ENCODE measurements at places on chromosomes 11 and 22. TPM values are rescaled to one million over a fixed set of nuclear protein-coding genes. Genes with fewer than 3 reads are reported as not detected.

- no peak overlapping the region for H3K27ac ChIP-seq
- H3K36me3 ChIP-seq = no peaks in the 10 kb centered on the region
- H3K27me3 ChIP-seq = no peaks in the 10 kb centered on the region
- no peak overlapping the region for H3K4me3 ChIP-seq
Measured at GRCh38 chr11:78037056-78037455, 14.0 kb upstream of the KCTD14 start.

- H3K36me3 ChIP-seq = no peaks in the 10 kb centered on the region
- H3K27ac ChIP-seq = no peak overlapping the region
- H3K4me3 ChIP-seq = no peak overlapping the region
- H3K4me1 ChIP-seq = no peaks in the 10 kb centered on the region
- no peak for DNase-seq
Measured at GRCh38 chr11:130592056-130592455, 143.6 kb downstream of the ADAMTS15 start.

- no peak for DNase-seq
- no peak overlapping the region for H3K4me3 ChIP-seq
- no peak overlapping the region for H3K27ac ChIP-seq
- no peaks in the 10 kb centered on the region for H3K4me1 ChIP-seq
- no peaks in the 10 kb centered on the region for H3K36me3 ChIP-seq
- peaks cover 16% of the 10 kb centered on the region for H3K27me3 ChIP-seq
Measured at GRCh38 chr11:107702723-107703122, 9.1 kb downstream of the SLN start.

DNA sequence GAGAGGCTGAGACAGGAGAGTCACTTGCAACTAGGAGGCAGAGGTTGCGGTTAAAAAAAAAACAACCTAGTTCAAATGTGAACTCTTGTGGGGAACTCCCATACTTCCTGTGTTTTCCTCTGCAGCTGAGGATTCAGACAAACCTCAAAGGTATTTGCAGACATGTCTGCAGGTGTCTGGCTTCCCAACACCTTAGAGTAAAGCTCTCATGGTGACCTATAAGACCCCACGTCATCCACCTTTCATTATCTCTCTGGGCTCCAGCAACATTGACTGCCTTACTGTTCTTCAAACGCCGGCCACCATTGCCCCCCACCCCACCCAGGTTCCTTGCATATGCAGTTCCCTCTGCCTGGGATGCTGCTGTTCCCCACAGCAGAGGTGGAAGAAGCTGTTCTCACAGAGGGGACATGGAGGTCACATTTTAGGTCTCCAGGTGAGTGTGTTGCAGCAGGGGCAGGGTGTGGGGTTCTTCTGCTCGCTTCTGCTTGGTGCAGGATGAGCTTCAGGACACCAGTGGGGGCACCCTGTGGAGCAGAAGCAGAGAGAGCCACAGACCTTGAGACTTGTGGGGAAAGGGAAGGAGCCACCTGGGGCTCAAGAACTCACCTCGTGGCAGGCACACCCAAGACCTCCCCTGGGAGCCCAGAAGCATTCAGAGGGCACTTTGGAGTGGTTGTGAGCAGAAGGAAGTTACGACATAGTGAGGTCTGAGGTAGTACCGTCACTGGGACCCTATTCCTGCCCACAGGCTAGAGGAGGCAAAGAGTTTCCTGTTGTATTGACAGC is 203.2 kb downstream of the CSNK2A3 start:
- no peaks in the 10 kb centered on the region for H3K27me3 ChIP-seq
- peak; percentile 51 for DNase-seq
- H3K4me1 ChIP-seq = peaks cover 40% of the 10 kb centered on the region
- H3K27ac ChIP-seq = peak overlapping the region; percentile 71
- H3K36me3 ChIP-seq = peaks cover 9% of the 10 kb centered on the region

GRCh38 chr11:107740271-107740670 is 28.4 kb upstream of the SLN start:
- H3K4me3 ChIP-seq = no peak overlapping the region
- no peaks in the 10 kb centered on the region for H3K36me3 ChIP-seq
- no peak overlapping the region for H3K27ac ChIP-seq
- peaks cover 37% of the 10 kb centered on the region for H3K27me3 ChIP-seq

GRCh38 chr11:131773626-131774025 is 403.2 kb downstream of the NTM start:
- H3K27ac ChIP-seq = no peak overlapping the region
- H3K27me3 ChIP-seq = no peaks in the 10 kb centered on the region
- no peak for DNase-seq
- H3K36me3 ChIP-seq = no peaks in the 10 kb centered on the region
- H3K4me3 ChIP-seq = no peak overlapping the region
- no peaks in the 10 kb centered on the region for H3K4me1 ChIP-seq

GRCh38 chr11:75103380-75104026 is 6.8 kb upstream of the OR2AT4 start:
- H3K4me1 ChIP-seq = peaks cover 28% of the 10 kb centered on the region
- H3K36me3 ChIP-seq = no peaks in the 10 kb centered on the region
- H3K27me3 ChIP-seq = peaks cover 11% of the 10 kb centered on the region
- no peak overlapping the region for H3K4me3 ChIP-seq

- H3K4me1 ChIP-seq = peaks cover 66% of the 10 kb centered on the region
- no peak overlapping the region for H3K27ac ChIP-seq
- H3K36me3 ChIP-seq = peaks cover 15% of the 10 kb centered on the region
Measured at GRCh38 chr11:112293614-112294013, 33.0 kb upstream of the PLET1 start.

DNA sequence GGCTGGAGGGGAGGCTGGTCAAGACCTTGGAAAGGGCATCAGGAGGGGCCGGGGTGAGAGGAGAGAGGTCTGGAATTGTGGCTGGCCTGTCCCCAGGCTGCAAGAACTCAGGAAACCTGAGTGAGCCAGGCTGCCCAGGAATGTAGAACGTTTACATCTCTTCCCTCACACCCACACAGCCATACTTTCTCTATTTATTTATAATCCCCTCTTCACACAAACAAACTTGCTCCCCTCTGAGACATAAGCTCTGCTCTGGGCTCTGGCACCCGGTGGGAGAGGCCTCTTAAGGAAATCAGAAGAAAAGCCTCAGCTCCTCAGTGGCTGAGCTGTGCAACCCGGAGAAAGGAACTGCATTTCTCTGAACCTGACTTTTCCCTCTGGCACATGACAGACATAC is 5.5 kb downstream of the CHRDL2 start:
- H3K4me3 ChIP-seq = no peak overlapping the region
- H3K27me3 ChIP-seq = peaks cover 53% of the 10 kb centered on the region
- no peak for DNase-seq
- H3K27ac ChIP-seq = no peak overlapping the region
- peaks cover under 1% of the 10 kb centered on the region for H3K4me1 ChIP-seq
- H3K36me3 ChIP-seq = no peaks in the 10 kb centered on the region

DNA sequence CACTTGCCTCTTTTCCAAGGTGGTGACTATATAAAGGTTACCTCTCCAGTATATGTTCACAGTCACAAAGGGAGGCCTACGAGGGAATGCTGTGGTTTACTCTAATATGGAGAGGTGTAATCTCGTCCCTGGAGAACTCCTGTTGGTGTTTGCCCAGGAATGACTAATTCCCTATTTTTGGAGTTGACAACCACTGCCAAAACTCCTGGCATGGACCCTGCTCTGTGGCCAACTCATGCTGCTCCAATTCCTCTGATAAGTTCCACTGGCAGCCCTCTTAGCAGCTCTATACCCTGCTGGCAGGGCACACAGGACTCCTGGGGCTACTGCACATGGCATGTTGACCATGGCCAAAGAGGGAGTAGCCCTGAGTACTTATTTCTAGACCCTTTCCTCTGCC is 418.7 kb upstream of the ANO5 start:
- no peak for DNase-seq
- no peak overlapping the region for H3K4me3 ChIP-seq
- H3K27me3 ChIP-seq = no peaks in the 10 kb centered on the region
- no peak overlapping the region for H3K27ac ChIP-seq
- no peaks in the 10 kb centered on the region for H3K36me3 ChIP-seq

DNA sequence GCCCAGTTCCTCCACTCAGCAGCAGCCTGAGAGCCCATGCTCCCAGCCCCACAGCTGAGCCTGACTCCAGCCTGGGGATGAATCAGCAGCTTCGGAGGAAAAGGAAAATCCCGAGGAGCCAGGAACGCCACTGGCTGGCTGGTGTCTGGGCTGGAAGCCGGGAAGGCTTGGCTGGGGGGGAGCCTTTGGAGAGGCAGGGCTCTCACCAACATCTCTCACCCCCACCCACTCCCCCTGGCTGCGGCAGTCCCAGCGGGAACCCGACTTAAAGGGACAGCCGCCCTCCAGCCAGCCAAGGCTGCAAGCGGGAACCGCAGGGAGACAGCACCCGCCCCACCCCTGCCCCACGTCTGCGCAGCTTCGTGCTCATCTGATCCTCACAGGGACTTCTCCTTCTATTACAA is 28.4 kb downstream of the KIAA0930 start:
- no peaks in the 10 kb centered on the region for H3K27me3 ChIP-seq

- no peaks in the 10 kb centered on the region for H3K27me3 ChIP-seq
- peaks cover 62% of the 10 kb centered on the region for H3K36me3 ChIP-seq
- peak overlapping the region; percentile 99 for H3K27ac ChIP-seq
- H3K4me3 ChIP-seq = peak overlapping the region; percentile 65
- DNase-seq = no peak
- peaks cover 31% of the 10 kb centered on the region for H3K4me1 ChIP-seq
Measured at GRCh38 chr11:587546-587945, 11.3 kb downstream of the PHRF1 start.

DNA sequence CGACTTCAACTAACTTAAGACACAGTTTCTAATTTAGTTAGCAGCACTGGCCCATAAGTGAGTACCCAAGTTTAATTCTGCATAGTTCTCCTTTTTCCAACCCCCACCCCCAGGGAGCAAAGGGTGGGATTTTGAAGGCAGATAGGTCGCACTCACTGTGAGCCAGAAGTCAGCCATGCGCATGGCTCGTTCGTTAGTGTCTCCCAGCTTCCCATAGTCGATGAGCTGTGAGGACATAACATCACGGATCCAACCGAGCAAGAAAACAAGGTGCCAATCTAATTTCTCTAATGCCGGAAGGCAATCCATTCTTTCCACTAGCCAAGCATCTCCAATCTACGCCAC is 577 bp downstream of the MRPL17 start:
- peaks cover 31% of the 10 kb centered on the region for H3K4me1 ChIP-seq
- peak overlapping the region; percentile 95 for H3K27ac ChIP-seq
- H3K4me3 ChIP-seq = peak overlapping the region; percentile 96

- H3K36me3 ChIP-seq = no peaks in the 10 kb centered on the region
- DNase-seq = no peak
- no peak overlapping the region for H3K27ac ChIP-seq
- peaks cover 30% of the 10 kb centered on the region for H3K27me3 ChIP-seq
- H3K4me3 ChIP-seq = no peak overlapping the region
Measured at GRCh38 chr22:39350757-39351688, 1.2 kb downstream of the SYNGR1 start.

DNA sequence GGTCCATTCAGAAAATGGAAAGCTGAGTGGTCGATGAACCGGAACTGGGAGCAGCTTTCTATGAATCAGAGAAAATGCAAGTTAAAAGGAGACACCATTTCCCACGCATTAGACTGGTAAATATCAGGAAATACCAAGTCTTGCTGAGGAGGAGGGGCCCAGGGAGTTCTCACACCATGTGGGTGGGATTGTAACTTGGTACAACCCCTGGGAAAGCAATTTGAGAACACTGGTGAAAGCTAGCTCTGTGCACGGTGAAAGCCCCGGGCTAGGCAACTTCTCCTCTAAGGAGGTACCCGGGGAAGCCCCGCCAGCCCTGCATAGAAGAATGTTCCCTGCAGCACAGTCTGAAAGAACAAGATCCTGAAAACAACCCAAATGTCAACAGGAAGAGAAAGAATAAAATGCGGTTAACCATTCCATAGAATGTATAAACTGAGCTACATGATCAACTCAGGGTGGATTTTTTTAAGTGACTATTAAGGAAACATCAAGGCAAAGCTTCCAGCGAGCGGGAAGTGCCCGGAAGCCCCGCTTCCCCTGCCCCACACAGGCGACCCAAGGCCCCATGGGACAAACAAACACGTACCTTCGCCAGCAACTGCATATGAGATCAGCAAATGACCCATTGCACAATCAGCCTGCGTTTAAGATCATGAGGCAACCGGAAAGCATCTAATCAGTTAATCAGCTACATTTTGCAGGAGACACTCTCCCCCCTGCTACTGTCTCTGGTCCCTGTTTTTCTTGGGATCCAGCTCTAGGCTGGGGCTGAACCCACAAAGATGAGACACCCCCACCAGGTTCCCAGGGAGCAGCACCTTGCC is 11.3 kb downstream of the SHANK2 start:
- H3K4me1 ChIP-seq = no peaks in the 10 kb centered on the region
- H3K27me3 ChIP-seq = peaks cover 3% of the 10 kb centered on the region

GRCh38 chr11:5808500-5809121 is at the start of gene OR52N2:
Gene OR52N2 (plus strand): TSS chr11:5808924. CDS start chr11:5820336, 11,412 bp downstream.
- peaks cover 21% of the 10 kb centered on the region for H3K27me3 ChIP-seq
- H3K4me3 ChIP-seq = peak within 1 kb of the TSS; percentile 84
- H3K4me1 ChIP-seq = peaks cover 9% of the 10 kb centered on the region
- no peaks in the 10 kb centered on the region for H3K36me3 ChIP-seq

DNA sequence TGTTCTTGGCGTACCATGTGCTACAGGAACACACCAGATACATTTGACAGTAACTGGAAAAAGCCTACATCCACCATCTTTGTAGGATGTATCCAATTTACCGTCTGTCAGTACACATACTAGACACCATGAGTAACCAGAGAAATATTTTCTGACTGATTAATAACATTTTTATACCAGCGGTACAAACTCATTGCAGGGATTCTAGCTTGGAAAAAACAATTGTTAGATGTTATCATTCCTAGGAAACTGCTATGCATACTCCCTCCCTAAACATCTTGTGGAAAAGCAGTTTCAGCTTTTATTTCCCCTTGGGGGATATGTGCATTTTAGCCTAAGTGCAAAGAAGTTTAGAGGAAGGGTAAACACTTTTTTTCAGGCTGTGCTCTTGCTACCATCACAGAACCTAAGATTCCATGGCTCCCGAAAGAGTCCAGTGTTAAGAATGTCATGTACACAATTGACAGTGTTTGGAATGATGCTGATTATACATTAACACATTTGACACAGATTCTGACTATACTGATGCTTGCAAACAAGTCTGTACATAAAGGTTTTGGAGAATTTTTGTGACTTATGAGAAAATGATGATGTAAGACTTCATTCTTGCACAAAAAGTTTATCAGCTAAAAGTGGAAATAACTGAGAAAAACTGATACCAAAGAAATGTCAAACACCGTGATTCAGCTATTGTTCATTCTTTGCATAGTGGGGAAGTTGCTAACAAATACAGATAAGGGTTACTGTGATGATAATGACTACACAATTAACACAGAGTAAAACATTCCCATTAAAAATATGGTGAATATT is 23.7 kb downstream of the NCF4 start:
- H3K36me3 ChIP-seq = peaks cover 43% of the 10 kb centered on the region
- no peak overlapping the region for H3K4me3 ChIP-seq
- H3K27me3 ChIP-seq = peaks cover 2% of the 10 kb centered on the region
- H3K4me1 ChIP-seq = peaks cover 22% of the 10 kb centered on the region

DNA sequence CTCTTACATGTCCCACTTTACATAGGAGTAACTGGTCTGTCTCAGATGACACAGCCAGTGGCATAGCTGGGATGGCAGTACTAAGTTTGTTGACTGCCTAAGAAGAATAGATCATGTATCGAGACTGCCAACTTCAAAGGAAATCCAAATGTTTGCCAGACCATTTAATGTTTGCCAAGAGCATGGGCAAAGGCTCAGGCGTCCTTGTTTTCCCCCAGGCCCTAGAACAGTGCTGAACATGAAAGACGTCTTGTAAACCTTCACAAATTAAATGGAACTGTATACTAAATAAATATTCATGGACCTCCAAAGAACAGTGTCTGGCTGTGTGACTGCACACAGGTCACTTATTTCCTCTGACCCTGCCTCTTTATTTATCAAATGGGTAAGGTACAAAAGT is 234.7 kb upstream of the CCDC90B start:
- no peaks in the 10 kb centered on the region for H3K27me3 ChIP-seq
- no peak overlapping the region for H3K27ac ChIP-seq
- H3K4me3 ChIP-seq = no peak overlapping the region
- H3K4me1 ChIP-seq = peaks cover 4% of the 10 kb centered on the region
- no peaks in the 10 kb centered on the region for H3K36me3 ChIP-seq
- no peak for DNase-seq

The TBX10 gene
- total RNA-seq = not detected

The OLFML1 gene
- total RNA-seq = not detected

The OR52A1 gene
- total RNA-seq = not detected

The HEPN1 gene
- not detected for total RNA-seq

The STIM1 gene
- total RNA-seq = 111 TPM
